Sigmoid colon (tissue), 7 donors: ENCODE measurements at places on chromosomes 5 and 9.

GRCh38 chr5:90191352-90192045 is 218.1 kb downstream of the CETN3 start:
- no peaks in the 10 kb centered on the region for H3K4me1 ChIP-seq
- H3K27ac ChIP-seq, result no peak overlapping the region
- no peak for DNase-seq
- H3K36me3 ChIP-seq, result no peaks in the 10 kb centered on the region
- H3K4me3 ChIP-seq, result no peak overlapping the region
- no peaks in the 10 kb centered on the region for H3K27me3 ChIP-seq

GRCh38 chr5:90135779-90136378 is 273.7 kb downstream of the CETN3 start:
- no peak overlapping the region for H3K4me3 ChIP-seq
- H3K4me1 ChIP-seq, result peaks cover 45% of the 10 kb centered on the region
- no peak for DNase-seq
- no peaks in the 10 kb centered on the region for H3K27me3 ChIP-seq
- no peak overlapping the region for H3K27ac ChIP-seq

DNA sequence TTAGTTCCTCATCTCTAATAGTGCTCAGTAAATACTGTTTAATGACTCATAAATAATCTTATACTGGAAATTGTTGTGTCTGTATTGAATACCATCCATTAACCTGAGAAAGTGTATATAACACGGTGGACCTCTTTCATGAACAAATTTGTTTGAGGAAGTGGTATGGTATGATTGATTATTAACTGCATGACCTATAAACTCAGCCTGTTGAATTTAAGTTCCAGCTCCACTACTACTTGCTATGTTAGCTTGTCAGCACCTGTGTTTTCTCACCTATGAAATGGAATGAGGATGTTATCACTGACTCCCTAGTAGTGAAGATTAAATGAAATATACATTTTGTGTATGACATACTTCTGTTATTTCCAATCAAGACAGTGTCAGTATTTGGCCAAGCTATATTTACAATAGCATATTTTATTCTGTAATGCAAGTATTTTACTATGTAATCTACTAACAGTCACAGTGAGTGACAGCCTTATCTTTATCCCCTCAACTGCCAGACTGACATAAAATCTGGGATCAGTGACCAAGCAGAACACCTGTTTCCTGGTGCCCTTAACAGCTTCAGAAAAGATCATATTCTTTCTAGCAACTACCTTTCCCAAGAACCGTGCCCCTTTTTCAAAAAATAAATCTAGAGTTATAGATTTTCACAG is 77.3 kb upstream of the ITGA1 start:
- no peaks in the 10 kb centered on the region for H3K27me3 ChIP-seq
- no peak overlapping the region for H3K27ac ChIP-seq
- H3K4me1 ChIP-seq, result peaks cover 9% of the 10 kb centered on the region
- no peaks in the 10 kb centered on the region for H3K36me3 ChIP-seq

DNA sequence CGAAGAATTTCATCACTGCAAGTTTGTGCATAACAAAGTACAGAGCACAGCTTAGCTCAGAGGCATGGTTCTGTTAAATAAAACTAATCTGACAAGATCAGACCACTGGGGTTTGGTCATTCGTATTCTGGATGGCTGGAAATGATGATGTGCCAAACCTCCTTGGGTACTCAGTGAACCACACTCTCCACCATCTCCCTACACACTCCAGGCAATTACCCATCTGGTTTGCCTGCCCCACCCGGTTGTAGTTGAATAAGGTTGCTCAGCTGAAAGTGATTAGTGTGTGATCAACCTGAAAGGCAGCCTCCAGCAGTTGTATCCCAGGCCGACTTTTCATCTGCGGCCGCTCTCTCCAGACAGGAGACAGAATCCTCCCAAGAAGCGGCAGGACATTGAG is 371.4 kb downstream of the TLE1 start:
- no peak overlapping the region for H3K27ac ChIP-seq
- DNase-seq, result no peak
- H3K4me3 ChIP-seq, result no peak overlapping the region
- H3K36me3 ChIP-seq, result no peaks in the 10 kb centered on the region
